Mammary epithelial cell (primary cell): ENCODE measurements at places on chromosomes 2 and 18.

GRCh38 chr2:241579281-241579680 is 20.7 kb downstream of the BOK start:
- no peak for DNase-seq

GRCh38 chr2:241970716-241971115 is 101.2 kb downstream of the RTP5 start:
- no peak for DNase-seq

- no peak for DNase-seq
Observed at GRCh38 chr2:37466533-37467222, 122.2 kb downstream of the QPCT start.

GRCh38 chr2:116511426-116511825 is 1303.1 kb upstream of the DDX18 start:
- DNase-seq: no peak

GRCh38 chr2:217725409-217725808 is 277.4 kb downstream of the TNS1 start:
- DNase-seq: peak; percentile 32
